ENCODE measurements at places on chromosomes 6 and 20.

- DNase-seq: no peak
These were observed 1.1 kb downstream of the DOP1A start for GRCh38 chr6:83068616-83069015.

- DNase-seq: no peak
These were observed 15.2 kb downstream of the FAM210B start for GRCh38 chr20:56373942-56374341.

DNA sequence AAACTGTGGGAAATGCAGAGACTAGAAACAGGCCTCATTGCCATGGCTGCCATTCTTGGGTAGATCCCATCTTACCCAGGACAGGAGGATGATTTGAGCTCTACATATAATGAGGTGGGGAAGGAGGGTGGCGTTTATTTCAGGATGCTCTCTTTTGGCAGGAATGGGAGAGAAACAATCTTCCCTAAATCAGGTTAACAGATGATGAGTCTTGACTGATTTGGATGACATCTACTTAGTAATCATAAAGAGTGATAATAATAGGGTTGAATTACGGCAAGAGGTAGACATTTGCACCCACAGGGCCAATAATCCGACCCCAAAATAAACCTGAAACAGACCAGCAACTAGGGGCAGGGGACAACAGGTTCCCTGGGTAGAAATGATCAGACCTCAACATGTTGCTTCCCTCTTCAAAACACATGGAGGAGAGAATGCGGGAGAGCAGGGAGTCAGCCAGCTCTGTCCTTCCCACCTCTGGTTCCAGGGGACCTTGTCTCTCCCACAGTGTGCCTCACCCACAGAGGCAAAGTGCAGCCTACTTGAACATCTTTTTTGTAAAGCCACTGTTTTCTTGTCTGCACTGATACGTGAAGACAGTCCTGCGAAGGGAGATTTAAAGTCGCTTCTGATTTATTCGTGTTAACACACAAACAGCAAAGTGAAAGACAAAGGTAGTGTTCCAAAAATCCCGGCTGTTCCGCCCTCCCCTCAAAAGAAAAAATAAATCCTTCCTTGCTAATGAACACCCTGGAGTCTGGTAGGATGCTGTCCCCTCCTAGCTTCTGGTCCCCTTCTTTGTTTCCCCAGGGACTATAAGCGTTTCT lies 3.9 kb downstream of the FOXQ1 start:
- DNase-seq: no peak

GRCh38 chr6:34243901-34244884 lies 4.6 kb downstream of the SMIM29 start:
- DNase-seq: no peak

DNA sequence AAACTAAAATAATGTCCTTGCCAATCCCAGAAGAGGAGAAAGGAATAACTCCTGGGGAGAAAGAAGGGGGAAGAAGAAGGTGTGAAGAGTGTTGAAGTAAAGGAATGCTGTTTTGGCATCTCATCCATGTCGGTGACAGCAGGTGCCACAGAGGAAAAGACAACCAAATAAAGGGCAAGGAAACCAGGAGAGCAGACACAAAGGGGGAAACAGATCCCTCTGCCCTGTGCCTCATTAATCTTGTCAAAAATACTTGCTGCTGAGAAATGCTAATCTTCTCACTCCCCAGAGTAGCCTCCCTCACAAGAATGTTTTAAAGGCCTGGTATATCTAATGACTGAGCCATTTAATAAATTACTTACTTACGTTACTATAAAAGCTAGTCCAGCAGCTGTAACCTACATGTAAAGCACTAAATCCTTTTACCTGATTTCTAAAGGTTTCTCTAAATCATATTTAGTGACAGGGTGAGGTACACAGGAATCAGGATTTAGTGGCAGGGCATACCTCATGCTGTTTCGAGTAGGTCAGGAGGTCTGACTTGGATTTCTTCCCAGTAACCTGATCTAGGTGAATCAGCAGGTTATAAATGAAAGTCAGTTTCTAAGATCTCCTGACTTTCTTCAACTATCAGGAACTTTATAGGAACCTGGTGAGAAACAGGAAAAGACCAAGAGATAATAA lies 377.1 kb downstream of the CENPW start:
- DNase-seq: no peak

DNA sequence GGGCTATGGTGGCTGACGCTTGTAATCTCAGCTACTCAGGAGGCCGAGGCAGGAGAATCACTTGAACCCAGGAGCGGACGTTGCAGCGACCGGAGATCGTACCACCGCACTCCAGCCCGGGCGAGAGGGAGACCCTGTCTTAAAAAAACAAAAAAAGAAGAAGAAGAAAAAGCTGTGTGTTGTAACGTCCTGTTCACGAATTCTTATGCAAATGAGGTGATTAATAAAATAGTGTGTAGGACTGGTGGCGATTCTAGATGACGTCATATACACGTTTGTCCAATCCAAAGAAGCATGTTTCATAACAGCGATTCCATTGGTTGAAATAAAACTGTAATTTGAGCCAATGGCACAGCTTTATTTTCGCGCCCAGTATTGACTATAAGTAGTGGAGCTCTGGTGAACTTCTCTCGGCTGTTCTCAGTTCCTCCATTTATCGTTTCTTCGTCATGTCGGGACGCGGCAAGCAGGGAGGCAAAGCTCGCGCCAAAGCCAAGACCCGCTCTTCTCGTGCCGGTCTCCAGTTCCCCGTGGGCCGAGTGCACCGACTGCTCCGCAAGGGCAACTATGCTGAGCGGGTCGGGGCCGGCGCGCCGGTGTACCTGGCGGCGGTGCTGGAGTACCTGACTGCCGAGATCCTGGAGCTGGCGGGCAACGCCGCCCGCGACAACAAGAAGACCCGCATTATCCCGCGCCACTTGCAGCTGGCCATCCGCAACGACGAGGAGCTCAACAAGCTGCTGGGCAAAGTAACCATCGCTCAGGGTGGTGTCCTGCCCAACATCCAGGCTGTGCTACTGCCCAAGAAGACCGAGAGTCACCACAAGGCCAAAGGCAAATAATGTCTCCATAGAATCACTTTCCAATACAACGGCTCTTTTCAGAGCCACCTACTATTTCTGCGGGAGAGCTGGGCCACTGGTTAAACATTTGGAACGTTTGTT lies 47.0 kb downstream of the OR2B2 start:
- peak; percentile 57 for DNase-seq

DNA sequence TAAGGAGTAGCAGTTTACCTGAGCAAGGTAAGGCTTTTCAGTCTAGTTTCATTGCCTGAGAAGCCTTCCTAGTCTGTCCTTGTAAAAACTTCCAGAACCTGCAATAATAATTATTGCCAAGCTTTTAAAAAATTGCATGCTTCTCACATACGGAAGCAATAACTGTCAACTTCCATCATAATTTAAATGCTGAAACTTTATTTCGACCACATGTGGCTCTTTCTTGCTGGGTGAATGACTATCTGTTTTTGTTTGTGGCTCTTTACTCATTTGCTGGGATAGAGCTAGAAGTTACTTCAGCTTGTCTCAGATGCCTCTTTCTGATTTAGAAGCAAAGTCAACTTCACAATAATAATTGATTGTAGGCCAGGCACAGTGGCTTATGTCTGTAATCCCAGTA lies 95.9 kb upstream of the COL21A1 start:
- no peak for DNase-seq

Data from neural crest cell (in vitro differentiated cells).